ENCODE measurements at places on chromosomes 7 and 10. TPM values are rescaled to one million over a fixed set of nuclear protein-coding genes. Genes with fewer than 3 reads are reported as not detected.

Gene ZFAND4
- total RNA-seq = 17.2 TPM

Gene TSPAN33
- total RNA-seq = 16.2 TPM

Gene IKZF1
- 17.4 TPM for total RNA-seq

Gene GBX1
- total RNA-seq = not detected

Gene PNLIP
- 5.4 TPM for total RNA-seq

Gene ZNF277
- total RNA-seq = 29.4 TPM

DNA sequence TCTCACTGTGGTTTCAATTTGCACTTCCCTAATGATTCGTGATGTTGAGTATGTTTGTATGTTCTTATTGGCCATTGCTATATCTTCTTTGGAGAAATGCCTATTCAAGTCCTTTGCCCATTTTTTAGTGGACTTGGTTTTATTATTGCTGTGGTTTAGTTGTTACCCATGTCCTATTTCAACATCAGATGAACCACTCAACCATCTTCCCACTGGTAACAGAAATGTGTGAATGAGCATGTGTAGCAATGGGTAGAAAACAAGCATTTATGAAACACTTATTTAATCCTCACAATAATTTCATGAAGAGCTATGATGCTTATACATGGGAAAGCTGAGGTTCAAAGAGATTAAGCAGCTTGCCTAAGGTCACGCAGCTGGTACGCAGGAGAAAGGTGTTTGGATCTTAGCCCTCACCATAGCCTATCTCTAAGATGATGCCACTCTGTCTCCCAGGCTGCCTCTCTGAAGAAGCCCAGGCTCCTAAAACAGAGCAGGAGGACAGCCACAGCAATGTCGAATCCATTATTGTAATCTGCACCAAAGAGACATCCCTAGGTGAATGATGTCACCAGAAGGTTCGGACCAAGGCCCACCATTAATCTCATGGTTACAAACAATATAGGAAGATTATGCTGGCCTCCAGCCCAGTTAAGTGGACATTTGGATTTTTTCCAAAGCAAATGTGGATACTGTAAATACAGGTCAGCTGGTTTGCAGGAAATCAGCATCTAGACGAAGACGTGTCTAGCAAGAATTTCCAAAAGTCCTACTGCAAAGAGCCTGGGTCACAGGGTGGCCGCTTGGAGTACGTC lies 447.6 kb upstream of the ZMIZ1 start:
- peak; percentile 13 for DNase-seq

GRCh38 chr7:129465080-129465479 lies 30.8 kb downstream of the STRIP2 start:
- no peak for DNase-seq

- DNase-seq = no peak
Measured at GRCh38 chr7:150401861-150402631, 22.9 kb downstream of the ZNF775 start.

GRCh38 chr7:120229084-120229483 lies 43.9 kb upstream of the KCND2 start:
- no peak for DNase-seq

DNA sequence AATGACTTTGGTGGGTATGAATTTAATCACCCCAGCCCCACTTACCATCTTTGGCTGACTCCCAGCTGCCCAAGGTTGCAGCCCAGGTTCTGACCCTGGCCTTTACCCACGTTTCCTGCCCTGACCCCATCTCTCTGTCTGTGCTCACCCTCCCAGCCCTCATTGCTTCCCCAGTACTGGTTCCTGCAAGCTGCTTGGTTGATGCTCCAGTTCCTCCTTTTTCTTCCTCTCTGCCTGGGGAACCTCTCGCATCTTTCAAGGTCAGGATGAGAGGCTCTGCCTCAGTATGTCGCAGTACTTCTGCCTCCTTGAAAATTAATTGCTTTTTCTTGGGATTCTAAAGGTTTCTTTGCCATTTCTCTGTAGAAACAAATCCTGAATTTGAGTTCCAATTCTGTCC lies 263.8 kb upstream of the ZNF32 start:
- no peak for DNase-seq

DNA sequence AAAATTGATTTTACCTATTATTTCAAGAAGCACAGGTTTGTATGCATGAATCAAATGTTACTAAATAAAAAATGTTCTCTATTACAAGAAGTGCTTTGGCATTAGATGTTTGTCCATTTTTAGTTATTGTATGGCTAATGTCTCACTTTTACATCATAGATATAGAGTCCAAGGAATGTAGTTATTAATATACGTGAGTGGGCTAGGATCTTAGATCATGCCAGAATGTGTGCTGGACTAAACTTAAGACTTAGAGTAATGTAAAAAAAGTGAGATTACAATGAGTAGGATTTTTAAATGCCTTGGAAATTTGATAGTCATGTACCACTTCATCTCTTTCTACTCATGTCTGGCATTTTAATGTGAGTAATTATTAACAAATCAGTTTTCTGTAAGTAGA lies 196.6 kb downstream of the ARL4A start:
- DNase-seq = no peak

DNA sequence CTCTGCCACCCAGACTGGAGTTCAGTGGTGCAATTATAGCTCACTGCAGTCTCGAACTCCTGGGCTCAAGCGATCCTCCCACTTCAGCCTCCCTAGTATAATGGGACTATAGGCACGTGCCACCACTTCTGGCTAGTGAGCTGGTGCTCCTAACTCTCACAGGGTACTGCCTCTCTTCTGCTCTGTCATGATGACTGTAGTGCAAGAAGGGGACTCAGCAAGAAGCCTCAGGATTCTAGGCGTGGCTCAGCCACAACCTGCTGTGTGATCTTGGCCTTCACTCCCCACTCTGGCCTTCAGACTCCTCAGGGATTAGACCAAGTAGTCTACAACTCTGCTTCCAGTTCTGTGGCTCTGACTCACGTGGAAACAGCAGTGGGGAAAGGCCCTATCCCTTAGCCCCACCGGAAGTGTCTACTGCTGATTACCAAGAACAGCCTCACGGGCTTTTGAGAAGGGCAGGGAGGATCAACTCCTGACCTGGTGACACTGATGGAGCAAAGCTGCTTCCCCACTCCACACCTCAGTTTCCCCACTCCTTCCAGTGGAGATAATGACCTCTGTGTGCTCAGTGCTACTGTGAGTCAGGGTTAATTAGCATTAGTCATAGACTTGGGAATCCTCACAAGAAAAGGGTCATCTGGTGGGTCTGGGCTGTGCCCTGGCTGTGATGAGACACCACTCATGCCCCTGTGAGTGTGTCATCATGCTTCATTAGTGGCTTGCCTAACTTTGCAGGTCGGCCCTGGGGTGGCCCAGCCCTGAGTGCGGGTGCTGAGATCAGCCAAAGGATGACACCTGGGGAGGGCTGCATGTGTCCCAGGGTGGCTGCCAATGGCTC lies 41.1 kb downstream of the ZC3HC1 start:
- no peak for DNase-seq

GRCh38 chr7:155404976-155405375 lies 53.0 kb upstream of the EN2 start:
- no peak for DNase-seq

DNA sequence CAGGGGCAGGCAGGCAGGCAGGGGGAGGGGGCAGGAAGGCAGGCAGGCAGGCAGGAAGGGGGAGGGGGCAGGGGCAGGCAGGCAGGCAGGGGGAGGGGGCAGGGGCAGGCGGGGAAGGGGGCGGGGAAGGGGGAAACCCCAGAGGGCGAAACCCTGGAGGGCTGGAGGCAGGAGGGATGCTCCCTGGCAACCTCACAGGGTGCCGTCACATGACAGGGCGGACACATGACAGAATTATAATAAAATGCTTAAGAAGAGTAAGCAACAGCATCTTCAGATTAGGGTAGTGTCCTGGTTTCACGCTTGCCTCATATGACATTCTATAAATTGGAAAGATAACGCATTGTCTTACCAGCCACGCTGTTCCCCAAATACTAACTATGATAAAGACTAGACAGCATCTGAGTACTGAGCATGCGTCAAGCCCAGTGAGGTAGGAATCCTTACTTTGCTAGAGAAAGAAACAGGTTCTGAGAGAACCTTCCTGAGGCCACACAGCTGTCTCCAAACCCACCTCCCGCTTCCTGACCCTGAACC lies 131.6 kb downstream of the DIP2C start:
- no peak for DNase-seq

DNA sequence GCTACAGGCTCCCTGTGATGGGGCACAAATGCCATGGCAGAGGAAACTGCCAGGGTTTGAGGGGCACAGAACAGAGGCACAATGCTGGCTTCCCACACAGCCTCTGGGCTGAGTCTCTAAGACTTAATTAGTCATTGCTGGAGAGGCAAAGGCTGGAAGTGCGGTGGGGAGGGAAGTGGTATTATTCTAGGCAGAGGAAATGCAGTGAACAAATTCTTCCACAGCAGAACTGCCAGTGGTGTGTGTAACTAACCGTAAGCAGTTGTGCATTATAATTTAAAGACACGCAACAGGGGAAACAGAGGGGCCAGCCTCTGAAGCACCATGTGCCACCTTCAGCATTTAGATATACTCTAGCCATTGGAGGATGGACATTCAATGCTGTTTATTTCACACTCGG lies 12.8 kb downstream of the ICA1 start:
- no peak for DNase-seq
